Left renal pelvis (tissue), 4 donors: ENCODE measurements at places on chromosomes 16 and 17. TPM values are rescaled to one million over a fixed set of nuclear protein-coding genes. Genes with fewer than 3 reads are reported as not detected.

GPR142 gene
- 0.16 TPM for polyA plus RNA-seq

FOXN1 gene
- 0.81 TPM for polyA plus RNA-seq

TBC1D16 gene
- 30.5 TPM for polyA plus RNA-seq

OSGIN1 gene
- polyA plus RNA-seq, result 0.50 TPM

DPEP3 gene
- not detected for polyA plus RNA-seq

KRT33A gene
- polyA plus RNA-seq, result not detected

DNA sequence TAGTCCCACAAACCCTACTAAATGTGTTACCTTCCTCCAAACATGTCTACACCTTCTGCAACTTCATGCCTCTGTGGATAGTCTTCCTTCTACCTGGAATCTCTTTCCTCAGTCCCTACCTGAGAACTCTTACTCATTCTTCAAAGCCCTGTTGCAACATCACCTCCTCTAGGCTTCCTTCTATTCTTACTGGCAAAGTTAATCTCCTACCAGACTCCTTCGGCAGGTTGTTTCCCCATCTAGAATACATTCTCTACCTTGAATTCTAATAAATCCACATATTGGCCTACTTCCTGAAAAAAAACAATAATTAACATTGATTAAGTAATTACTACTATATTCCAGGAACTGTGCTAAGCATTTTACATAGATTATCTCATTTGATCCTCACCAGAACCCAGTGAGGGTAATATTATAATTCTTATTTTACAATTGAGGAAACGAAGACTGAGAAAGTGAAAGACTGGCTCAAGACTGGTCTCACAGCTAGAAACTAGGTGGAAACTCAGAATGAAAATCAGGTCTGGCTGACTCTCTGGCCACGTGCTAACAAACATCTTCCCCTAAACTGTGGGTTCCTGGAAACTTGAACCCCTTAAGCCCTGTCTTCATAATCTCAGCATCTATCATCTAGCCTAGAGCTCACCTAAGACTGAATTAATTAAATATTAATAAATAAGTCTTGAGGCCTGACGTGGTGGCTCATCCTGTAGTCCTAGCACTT is 4.6 kb upstream of the STAT3 start:
- no peak for DNase-seq

DNA sequence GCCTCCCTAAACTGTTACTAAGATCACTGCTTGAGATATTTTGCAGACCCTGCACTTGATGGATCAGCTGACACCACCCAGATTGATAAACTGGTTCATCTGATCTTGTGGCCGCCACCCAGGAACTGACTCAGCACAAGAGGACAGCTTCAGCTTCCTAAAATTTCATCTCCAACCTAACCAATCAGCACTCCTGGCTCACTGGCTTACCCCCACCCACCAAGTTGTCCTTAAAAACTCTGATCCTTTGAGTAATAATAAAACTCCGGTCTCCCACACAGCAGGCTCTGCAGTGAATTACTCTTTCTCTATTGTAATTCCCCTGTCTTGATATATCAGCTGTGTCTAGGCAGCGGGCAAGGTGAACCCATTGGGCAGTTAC is 174.8 kb downstream of the UTP18 start:
- DNase-seq, result no peak

DNA sequence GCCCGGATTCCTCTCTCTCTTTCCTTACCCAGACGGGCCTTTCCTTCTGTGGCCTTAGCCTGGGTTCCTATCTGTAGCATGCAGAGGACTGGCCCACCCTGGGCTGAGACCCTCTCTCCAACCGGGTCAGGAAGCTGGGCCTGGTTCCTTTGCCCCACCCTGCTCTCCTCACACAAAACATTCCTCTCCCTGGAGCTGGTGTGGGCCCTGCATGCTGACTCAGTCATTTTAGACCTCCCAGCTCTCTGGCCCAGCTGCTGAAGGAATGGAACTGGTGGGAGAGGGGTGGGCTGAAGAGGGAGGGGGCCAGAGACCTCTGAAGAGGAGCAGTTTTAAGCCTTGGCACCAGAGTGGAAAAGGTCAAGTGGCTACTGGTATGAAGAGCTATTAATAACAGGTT is 957 bp downstream of the MYL4 start:
- DNase-seq, result no peak

GRCh38 chr17:298791-299450 is 53.7 kb downstream of the RPH3AL start:
- DNase-seq, result no peak

DNA sequence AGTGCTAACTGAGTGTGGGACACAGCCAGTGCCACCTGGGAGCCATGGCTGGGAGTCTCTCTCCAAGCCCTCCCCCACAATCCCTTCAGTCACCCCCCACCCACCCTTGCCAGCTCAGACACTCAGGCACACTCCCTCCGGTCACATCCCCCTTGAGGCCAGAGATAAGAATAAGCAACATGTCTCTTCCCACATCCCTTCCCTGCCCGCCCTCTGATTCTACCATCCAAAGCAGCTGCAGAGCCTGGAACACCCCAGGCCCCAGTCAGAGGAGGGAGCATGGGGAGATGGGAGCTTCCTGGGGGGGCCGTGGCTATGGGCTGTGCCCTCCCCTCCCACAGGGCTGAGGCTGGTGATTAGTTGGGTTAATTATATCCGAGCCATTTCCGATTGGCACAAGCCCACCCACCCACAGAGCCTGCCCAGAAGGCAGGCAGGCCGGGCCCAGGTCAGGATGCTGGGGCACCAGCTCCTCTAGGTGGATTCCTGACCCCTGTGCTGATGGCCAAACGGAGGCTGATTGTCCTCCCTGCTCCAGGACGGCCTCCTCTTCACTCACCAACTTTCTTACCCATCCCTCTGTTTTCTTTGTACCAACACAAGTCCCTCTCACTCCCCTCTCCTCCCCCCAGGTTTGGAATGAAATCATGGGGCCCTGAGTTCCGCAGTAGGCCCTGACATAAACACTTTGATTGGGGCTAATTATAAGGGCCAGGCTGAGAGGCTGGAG is 28.6 kb upstream of the MEIOC start:
- DNase-seq, result no peak

- DNase-seq, result no peak
Observed at GRCh38 chr16:11032000-11032921, 87.9 kb downstream of the CLEC16A start.

GRCh38 chr16:23729503-23730424 is 16.7 kb upstream of the ERN2 start:
- DNase-seq, result no peak

DNA sequence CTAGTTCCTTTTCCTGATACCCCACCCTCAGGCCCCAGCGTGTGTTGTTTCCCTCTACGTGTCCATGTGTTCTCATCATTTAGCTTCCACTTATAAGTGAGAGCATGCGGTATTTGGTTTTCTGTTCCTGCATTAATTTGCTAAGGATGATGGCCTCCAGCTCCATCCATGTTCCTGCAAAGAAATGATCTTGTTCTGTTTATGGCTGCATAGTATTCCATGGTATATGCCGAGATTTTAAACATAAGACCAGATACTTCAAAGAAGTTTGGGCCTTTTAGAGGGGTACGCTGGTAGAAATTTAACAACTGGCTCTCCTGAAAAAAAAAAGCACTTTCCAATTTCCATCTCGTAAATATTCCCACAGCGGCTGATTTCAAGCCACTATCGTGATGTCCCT is 59.8 kb downstream of the IRF8 start:
- DNase-seq, result no peak

DNA sequence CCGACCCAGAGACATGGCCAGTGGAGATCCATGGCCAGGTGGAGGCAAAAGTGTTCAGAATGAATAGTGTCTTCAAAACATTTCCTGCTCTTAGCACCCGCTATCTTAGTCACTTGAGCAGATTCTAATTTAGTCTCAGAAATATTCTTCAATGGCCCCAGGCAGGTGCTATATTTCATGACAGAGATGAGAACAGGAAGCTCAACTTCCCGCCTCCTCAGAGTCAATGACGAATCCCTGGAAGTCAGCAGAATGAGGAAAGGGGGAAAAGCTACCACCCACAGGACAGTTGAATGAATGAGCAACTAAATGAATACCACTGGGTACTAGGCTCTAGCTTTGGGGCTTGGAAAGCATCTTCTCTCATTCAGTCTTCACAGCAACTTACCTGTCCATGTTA is 147.2 kb downstream of the ASIC2 start:
- no peak for DNase-seq
